Effector CD4-positive, alpha-beta T cell (primary cell): ENCODE measurements at places on chromosomes 3 and 15.

GRCh38 chr15:45665261-45665660 is 30.4 kb downstream of the SQOR start:
- no peak for DNase-seq

DNA sequence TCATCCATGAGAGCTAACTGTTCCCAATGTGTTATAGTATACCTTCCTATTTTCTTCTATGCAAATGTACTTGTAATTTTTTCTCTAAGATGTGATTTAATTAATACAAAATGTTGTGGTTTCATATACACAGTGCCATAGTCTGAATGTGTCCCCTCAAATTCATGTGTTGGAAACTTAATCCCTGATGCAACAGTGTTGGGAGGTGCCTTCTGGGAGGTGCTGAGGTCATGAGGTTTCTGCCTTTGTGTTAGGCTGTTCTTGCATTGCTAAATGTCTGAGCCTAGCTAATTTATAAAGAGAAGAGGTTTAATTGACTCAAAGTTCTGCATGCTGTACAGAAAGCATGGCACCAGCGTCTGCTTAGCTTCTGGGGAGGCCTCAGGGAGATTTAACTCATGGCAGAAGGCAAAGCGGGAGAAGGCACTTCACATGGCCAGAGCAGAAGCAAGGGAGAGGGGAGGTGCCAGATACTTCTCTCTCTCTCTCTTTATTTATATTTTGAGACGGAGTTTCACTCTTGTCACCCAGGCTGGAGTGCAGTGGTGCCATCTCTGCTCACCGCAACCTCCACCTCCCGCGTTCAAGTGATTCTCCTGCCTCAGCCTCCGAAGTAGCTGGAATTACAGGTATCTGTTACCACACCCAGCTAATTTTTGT is 34.7 kb upstream of the BNIP2 start:
- DNase-seq = no peak

DNA sequence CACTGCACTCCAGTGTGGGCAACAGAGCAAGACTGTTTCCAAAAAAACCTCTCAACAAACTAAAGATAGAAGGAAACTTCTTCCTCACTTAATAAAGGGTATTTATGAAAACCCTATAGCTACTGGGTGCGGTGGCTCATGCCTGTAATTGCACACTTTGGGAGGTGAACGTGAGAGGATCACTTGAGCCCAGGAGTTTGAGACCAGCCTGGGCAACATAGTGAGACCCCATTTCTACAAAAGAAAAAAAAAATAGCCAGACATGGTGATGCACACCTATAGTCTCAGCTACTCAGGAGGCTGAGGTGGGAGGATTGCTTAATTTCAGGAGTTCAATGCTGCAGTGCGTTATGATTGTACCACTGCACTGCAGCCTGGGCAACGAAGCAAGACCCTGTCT is 22.4 kb downstream of the IP6K1 start:
- no peak for DNase-seq

- no peak for DNase-seq
Observed at GRCh38 chr15:85164841-85165466, 183.3 kb downstream of the PDE8A start.

- DNase-seq = no peak
Observed at GRCh38 chr15:23828786-23829185, 141.7 kb upstream of the NDN start.

GRCh38 chr15:57903626-57904025 is 161.9 kb downstream of the ALDH1A2 start:
- no peak for DNase-seq

GRCh38 chr3:193474446-193474845 is 80.2 kb downstream of the ATP13A4 start:
- DNase-seq = no peak
